ENCODE measurements at places on chromosomes 13 and 19.

GRCh38 chr13:21638319-21639282, 32.3 kb upstream of the FGF9 start:
- DNase-seq = peak; percentile 27

- peak; percentile 44 for DNase-seq
These were observed 34.5 kb downstream of the ARHGEF18 start for GRCh38 chr19:7383284-7383683.

DNA sequence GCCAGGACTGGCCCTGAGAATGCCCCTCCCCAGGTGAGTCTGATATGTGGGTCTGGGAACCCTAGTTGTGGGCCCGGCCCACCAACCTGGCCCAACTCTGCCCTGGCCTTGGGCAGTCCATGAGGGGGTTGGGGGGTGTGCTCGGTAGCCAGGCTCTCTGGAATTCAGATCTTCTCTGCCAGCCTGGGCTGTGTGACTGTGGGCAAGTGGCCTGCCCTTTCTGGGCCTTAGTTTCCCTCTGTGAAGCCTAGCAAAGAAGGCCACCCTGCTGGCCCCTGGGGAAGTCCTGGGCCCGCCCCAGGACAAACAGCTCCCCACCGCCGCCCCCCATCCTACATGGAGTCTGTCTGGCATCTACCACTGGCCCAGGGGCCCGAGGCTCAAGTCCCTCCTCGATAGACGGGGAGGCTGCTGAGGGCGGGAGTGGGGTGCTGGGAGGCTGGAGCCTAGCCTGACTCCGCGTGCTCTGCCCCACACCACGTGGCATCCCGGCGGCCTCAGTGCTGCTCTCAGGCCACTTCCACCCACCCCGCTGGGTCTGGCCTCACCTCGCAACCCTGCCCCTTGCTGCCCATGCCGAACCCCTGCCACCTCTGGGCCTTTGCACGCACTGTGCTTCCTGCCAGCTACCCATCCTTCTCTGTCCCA, 8.3 kb upstream of the TBXA2R start:
- no peak for DNase-seq

GRCh38 chr13:28035146-28035782, 46.8 kb upstream of the URAD start:
- no peak for DNase-seq

DNA sequence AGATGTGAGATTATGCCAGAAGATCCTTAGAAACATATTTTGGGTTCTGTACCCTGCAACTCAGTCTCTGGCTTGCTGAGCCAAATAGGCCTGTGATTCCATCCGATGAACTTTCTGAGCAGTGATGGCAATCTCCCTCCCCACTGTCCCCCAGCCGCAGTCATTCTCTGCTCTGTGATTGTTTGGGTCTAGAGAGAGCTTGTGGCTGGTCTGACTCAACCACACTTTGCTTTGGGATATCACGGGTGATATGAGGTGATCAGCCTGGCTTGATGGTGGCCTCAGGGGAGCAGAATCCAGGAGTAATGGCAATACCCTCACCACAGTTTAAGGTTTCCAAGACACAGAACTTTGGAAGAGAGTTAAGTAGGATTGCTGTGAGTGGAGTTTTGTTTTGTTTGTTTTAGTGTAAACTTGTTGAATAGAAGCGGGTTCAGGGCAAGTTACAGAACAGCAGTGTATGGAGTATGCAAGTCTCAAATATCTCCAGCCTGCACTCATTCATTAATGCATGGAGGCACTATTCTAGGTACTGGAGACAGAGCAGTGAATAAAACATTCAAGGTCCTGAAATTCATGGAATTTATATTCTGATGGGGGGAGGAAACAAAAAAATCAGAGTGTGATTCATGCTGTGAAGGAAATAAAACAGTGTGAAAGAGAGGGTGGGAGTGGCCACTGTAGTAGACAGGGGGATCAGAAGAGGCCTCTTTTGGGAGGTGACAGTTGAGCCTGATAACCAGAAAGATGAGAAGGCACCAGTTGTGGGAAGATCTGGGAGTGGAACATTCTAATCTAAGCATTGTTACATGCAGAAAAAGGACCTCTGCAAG, 5.3 kb downstream of the SAMD4B start:
- DNase-seq = no peak

- DNase-seq = no peak
These were observed 30.1 kb downstream of the LIG4 start for GRCh38 chr13:108185223-108185622.

DNA sequence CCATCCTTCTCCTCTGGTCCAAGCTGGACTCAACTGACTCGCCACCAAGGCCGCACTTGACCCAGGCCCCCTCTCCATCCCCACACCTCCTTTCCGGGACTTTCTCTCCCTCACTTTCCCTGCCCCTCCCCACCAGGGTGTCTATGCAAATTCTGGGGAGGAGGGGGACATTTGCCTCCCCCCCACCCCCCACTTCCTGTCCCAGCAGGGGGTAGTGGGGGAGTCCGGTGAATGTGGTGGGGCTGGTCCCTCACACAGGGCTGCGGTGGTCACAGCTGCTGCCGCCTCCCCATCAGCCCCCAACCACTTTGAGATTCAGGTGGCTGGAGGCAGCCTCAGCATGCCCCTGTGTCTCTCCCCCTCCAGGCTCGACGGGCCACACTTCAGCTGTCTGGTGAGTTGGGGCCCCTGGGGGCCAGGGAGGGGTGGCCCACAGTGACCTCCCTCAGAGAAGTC, 870 bp downstream of the SPIB start:
- DNase-seq = no peak

DNA sequence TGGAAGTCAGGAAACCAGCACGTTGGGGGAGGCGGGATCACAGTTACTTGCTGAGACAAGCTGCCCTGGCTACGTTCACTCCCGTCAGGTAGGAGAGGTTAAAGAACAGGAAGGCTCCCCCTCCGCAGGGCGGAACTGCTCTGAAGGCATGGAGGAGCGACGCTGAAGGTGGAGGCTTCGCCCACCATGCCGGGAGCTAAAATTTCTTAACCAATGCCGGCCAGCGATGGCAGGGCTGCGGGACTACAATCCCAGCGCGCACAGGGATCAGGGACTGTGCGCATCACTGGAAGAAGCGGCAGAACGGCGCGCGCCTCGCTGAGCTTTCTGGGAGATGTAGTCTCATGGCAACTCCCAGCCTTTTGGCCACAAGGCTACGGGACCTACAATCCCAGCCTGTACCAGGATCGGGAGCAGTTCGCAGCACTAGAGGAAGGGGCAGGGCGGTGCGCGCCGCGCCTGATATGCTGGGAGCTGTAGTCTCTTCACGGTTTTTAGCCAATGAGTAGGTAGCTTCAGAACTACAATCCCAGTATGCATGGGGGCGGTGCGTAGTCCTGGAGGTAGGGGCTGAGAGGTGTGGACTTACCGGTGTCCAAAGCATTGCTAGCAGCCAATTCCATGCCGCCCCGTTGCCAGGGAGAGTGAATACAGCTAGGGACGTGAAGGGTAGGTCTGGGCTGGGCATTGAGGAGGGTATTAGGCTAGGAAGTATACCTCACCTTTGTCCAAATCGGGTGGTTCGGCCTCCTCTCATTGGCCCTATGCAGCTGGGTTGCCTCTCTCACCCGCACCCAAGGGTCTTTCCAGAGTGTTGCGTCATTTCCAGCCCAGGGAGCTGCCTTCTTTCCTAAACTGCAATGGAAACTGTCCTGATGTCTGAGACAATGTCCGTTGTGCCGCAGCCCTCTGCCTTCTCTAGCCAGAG, 12.8 kb upstream of the ZNF682 start:
- peak; percentile 98 for DNase-seq

GRCh38 chr13:64937302-64937701, 2292.8 kb downstream of the PCDH9 start:
- no peak for DNase-seq

DNA sequence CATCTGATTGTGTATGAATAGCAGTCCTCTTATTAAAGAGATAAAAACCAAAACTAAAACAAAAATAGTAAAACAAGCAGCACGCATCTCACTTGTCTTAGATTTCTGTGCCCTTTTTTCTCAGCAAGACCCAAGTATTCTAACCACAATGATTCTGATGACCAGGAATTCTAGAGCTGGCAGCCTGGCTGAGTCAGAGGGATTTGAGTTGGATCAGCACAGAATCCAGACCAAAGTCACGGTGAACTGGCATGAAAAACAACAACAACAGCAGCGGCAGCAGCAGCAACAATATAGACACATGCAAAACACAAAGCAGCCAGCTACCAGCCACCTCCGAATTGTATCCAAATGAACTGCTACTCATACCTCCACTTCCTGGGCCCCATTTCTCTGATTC, 360.5 kb downstream of the KCNRG start:
- peak; percentile 78 for DNase-seq

DNA sequence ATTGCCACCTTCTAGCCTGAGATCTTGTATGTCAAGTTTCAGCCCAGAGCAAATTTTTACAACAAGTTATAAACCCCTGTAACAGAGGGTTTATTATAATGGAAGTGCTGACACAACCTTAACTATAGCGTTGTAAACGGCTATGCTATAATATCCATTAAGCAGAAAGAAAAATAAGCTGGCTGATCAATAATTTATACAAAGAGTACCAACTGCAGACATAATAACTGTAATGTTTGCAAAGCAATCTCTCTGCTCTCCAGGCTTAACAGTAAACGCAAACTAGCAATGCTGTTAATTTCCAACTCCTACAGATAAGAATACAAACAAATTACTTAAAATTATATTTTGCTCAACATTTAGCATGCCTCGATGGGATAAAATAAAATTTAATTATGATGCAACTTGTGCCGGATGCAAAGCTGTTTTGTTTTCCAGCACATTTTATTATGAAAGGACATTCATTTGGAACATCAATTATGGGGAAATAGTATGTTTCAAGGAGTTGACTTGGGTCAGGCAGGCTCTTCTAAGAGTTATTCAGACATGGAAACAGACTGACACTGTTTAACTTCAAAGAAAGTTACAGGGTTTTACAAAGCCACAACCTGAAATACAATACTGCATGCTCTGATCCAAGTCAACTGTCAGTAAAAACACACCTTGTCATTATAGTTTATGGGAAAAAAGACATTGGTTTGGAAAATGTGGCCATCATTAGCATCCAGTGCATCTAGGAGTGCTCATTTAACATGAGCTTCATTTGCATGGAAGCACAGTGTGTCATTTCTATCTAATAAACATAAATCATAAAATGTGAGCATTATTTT, 6.6 kb upstream of the DACH1 start:
- DNase-seq = no peak

- no peak for DNase-seq
These were observed 307.4 kb downstream of the KLF5 start for GRCh38 chr13:73366241-73366640.

- DNase-seq = peak; percentile 75
These were observed 165.2 kb downstream of the STK24 start for GRCh38 chr13:98411617-98412265.

DNA sequence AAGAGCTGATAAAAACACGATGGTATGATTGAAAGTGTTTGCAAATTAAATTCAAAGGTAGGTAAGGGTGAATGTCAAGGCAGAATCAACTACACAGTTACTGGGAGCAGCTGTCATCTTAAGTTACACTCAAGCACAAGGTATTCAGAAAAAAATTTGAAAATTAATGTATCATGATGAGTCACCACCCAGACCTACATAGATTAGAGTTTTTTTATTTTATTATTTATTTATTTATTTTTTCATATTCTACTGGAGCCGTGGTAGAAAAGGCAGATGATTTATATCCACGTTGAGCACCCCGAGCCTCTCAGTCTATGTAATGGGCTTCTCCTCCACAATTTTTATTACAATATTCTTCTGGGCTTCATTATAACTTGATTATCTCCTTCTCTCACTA, 728.9 kb upstream of the ARGLU1 start:
- DNase-seq = no peak

GRCh38 chr13:58617880-58618665, 986.5 kb downstream of the PCDH17 start:
- no peak for DNase-seq

GRCh38 chr13:44857061-44857460, 132.2 kb downstream of the NUFIP1 start:
- no peak for DNase-seq

- DNase-seq = no peak
These were observed 21.5 kb upstream of the GSX1 start for GRCh38 chr13:27770809-27771208.

DNA sequence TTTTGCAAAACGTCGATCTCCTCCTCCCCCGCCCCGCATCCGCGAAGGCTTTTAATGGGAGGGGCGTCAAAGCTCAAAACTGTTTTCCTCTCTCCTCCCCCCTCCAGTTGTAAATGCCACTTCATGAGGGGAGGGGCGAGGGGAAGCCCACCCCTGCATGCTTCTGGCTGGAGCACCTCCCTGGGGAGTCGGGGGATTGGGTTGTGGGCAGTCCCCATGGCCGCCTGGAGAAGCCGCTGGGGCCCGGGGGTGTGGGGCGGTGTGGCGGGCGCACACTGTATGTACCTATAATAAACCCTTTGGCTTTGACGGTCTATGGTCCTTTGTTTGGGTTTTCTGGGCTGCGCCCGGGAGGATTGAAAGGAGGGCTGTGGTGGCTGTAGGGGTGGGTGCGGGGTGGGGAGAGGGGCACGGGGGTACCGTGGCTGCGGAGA, 505 bp upstream of the SHKBP1 start:
- DNase-seq = peak; percentile 36

DNA sequence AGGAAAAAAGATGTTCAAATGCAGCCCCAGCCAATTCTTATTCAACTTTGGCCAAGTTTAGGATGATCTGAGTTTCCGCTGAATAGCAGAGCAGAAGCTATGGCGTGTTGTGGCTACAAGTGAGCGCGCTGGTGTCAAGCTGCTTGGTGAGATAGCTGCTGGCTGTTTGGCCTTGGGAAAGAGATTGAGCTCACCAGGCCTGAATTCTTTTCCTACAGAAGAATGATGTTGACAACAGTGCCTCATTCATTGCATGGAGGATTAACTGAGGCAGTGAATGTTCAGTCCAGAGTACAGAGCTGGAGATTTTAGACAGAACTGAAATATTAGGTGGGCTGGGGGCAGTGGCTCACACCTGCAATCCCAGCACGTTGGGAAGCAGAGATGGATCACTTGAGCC, 31.5 kb upstream of the MAP3K10 start:
- no peak for DNase-seq

- peak; percentile 95 for DNase-seq
These were observed 109.8 kb downstream of the KL start for GRCh38 chr13:33125821-33126570.
